ENCODE measurements at places on chromosomes 7 and 10. TPM values are rescaled to one million over a fixed set of nuclear protein-coding genes. Genes with fewer than 3 reads are reported as not detected.

Gene OR2A7
- polyA plus RNA-seq, result not detected

DNA sequence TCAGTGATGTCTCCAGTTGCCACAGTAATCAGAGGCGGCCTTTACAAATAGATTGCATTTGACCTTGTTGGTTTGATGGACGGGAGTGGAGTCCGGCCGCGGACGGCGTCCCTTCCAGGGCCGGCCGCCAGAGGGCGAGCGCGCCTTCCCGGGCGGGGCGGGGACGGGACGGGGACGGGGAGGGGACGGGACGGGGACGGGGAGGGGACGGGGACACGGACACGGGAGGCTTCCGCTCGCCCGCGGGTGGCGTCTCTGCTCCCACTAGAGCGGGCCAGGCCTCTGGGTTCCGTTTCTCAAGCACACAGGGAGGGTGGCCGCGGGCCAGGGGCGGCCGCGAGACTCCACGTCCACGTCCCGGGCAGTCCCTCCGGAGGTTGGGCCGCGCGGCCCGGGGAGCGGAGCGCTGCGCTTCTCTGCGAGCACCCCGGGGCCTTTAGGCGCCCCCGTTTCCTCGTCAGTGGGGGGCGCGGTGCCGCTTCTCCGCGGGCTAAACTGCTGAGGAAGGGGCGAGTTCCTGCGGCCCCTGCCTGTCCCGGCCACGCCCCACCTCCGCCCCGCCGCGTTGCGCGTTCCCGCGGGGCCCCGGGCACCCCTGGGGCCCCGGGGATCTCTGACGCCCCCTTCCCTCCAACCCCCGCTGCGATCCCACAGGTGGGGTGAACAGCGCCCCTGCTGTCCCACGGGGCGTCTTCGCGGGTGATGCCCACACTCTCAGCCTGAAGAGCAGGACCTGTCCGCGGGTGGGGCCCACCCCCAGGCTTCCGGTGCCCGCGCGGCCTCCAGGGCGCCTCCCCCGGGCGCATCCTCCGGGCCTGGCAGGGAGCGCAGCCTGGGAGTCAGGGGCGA, 84.2 kb upstream of the MKI67 start:
- DNase-seq, result peak; percentile 71
- H3K27me3 ChIP-seq, result peaks cover 2% of the 10 kb centered on the region
- peak overlapping the region; percentile 57 for H3K27ac ChIP-seq
- no peaks in the 10 kb centered on the region for H3K36me3 ChIP-seq
- H3K4me3 ChIP-seq, result peak overlapping the region; percentile 75

DNA sequence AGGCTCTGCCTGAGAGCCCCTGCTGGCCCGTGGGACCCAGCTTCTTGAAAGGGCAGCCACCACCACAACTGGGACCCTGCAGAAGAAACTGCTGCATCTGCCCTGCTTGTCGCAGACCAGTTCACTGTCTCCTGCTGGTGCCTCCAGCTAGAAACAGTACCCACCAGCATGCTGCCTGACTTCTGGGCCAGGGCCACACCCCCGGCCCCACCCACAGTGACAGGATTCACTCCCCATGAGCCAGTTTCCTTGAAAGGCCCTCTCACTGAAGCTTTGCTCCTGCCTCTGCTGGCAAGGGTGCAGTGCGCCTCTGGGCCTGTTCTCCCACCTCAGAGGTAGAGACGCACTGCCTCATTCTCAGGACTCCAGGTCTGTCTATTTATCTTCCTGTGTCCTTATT, 32.4 kb downstream of the ANXA11 start:
- DNase-seq, result no peak
- H3K27ac ChIP-seq, result no peak overlapping the region
- peaks cover 1% of the 10 kb centered on the region for H3K27me3 ChIP-seq
- H3K4me1 ChIP-seq, result peaks cover 42% of the 10 kb centered on the region
- H3K4me3 ChIP-seq, result no peak overlapping the region

- H3K27ac ChIP-seq, result no peak overlapping the region
- H3K4me1 ChIP-seq, result peaks cover 10% of the 10 kb centered on the region
- peaks cover 8% of the 10 kb centered on the region for H3K27me3 ChIP-seq
- no peaks in the 10 kb centered on the region for H3K36me3 ChIP-seq
- no peak overlapping the region for H3K4me3 ChIP-seq
Observed at GRCh38 chr7:39618868-39619267, 4.5 kb upstream of the RALA start.

DNA sequence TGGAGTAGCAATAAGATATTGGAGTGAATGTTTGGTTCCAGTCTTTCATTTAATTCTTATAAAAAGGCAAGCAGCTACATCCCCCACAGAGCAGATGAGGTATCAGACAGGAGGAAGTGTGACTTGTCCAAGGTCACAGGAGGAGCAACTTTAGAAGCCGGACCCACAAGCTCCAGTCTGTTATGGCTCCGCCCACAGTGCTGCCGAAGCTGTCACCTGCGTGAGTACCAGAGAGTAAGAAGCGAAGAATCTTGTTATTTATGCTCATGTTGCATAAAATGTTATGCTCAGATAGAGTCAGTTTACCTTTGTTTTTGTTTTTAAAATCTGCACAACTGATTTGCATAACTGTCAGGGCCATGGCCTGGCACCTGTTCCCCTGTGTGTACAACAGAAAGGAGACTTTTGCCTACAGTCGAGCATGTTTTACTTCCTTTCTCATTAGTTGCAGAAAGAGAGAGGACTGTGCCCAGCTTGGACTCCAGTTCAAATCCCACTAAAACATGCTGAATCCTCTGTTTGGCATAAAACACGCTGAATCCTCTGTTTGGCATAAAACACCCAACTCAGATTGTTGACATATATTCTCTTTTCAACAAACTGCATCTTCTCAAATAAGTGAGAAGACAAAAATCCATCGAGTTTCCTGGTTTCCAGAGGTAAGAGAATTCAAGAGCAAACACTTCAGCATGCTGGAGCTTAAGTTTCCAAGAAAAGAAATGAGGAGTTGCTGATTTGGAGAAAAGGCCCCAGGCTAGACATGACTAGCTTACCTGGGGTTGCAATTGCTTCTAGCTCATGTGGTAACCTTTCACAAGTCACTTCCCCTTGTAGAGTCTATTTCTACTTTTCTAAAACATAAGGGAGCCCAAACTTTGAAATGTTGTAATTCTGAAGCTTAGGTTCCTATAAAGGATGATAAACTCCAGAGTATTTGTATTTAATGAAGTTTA, 409.8 kb upstream of the ZMIZ1 start:
- H3K36me3 ChIP-seq, result no peaks in the 10 kb centered on the region
- DNase-seq, result no peak

DNA sequence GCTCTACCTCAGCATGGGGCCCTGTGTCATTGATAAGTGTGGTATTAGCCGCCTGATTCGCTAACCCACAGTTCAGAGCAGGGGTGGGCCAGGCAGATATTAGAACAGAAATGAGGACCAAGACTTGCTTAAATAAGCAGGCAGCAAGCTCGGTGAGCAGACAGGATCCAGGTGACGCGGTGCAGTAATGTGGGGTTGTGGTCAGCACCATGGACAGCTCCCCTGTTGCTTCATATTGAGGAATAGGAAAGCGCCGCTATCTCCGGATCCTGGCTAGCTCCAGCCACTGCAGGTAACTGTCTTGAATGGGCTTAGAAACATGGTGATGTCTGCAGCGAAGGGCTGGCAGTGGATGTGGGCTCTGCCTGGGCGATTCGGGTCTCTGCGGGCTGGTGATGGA, 51.3 kb upstream of the GPR26 start:
- H3K4me1 ChIP-seq, result no peaks in the 10 kb centered on the region
- no peaks in the 10 kb centered on the region for H3K36me3 ChIP-seq
- H3K27ac ChIP-seq, result no peak overlapping the region
- H3K4me3 ChIP-seq, result no peak overlapping the region
- DNase-seq, result peak; percentile 7
- peaks cover 2% of the 10 kb centered on the region for H3K27me3 ChIP-seq

GRCh38 chr10:79020605-79021004, 48.2 kb upstream of the ZMIZ1 start:
- H3K36me3 ChIP-seq, result no peaks in the 10 kb centered on the region
- H3K27ac ChIP-seq, result no peak overlapping the region
- no peak overlapping the region for H3K4me3 ChIP-seq
- H3K27me3 ChIP-seq, result peaks cover 14% of the 10 kb centered on the region
- peaks cover 11% of the 10 kb centered on the region for H3K4me1 ChIP-seq

DNA sequence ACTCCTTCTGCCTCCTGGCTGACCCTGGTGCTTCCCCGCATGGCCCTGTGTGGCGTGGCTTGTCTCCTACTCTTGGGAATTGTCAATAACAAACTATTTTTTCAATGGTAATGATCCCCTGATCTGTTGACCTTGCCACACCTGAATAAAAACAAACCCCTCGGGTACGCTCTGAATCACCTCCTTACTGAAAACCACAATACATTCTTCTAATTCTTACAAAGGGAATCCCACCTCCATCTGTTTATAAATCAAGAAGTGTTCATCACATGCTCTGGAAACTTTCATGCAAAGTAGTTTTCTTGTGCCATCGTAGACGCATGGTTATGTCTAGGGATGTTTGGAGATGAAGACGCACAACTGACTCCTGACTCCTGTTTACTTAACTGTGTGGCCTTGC, 245.8 kb downstream of the FRMD4A start:
- no peak overlapping the region for H3K27ac ChIP-seq
- H3K36me3 ChIP-seq, result no peaks in the 10 kb centered on the region
- no peaks in the 10 kb centered on the region for H3K4me1 ChIP-seq
- H3K4me3 ChIP-seq, result no peak overlapping the region

DNA sequence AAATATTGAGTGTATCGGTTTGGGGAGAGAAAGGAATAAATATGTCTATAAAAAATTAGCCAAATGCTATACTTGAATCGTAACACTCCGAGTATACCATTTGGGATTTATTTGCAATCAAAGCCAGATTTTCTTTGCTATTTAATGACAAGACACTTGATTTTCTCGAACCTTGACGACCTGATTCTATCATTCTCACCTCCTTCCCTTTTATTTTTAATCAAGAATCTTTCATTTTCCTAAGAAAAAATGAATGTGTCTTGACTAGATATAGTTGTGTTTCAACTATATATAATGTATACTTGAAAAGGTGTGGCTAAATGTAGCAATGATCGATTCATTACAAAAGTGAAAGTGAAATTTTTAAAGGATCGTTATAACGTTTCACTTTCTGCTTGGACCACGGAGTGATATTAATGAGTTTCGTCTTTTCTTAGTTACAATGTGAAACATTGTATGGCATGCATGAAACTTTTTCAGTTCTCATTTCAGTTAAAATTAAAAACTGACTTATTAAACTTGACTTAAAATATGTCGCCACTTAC, 562 bp downstream of the NUB1 start:
- peaks cover 12% of the 10 kb centered on the region for H3K27me3 ChIP-seq
- peaks cover 9% of the 10 kb centered on the region for H3K36me3 ChIP-seq
- peak overlapping the region; percentile 92 for H3K4me3 ChIP-seq
- peak overlapping the region; percentile 91 for H3K27ac ChIP-seq
